ENCODE measurements at places on chromosomes 2 and 18. TPM values are rescaled to one million over a fixed set of nuclear protein-coding genes. Genes with fewer than 3 reads are reported as not detected.

Gene IL36RN
- not detected for total RNA-seq

Gene GCG
- not detected for total RNA-seq

Gene RNF125
- total RNA-seq = 3.5 TPM

Gene MATN3
- 0.83 TPM for total RNA-seq

- DNase-seq = peak; percentile 78
These were observed 178.6 kb downstream of the ZBTB7C start for GRCh38 chr18:48230467-48231113.

DNA sequence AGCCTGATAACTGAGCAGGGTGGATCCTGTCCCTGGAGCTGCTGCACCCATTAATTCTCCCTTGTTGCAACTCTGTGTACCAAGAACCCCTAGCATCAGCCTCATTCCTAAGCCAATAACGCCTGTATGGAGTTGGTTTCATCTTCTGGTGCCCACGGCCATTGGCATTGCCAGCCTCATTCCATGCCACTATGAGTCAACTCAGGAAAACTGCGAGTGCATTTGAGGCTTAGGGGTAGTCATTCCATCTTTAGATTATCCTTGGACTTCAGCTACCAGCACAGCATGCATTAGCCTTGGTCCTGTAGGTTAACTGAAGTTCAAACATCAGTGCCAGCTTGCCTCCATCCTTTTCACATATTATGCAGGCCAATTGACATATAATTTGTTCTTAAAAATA, 1.4 kb upstream of the TRIM54 start:
- DNase-seq = no peak

GRCh38 chr2:205776139-205776538, 93.8 kb downstream of the NRP2 start:
- peak; percentile 35 for DNase-seq

DNA sequence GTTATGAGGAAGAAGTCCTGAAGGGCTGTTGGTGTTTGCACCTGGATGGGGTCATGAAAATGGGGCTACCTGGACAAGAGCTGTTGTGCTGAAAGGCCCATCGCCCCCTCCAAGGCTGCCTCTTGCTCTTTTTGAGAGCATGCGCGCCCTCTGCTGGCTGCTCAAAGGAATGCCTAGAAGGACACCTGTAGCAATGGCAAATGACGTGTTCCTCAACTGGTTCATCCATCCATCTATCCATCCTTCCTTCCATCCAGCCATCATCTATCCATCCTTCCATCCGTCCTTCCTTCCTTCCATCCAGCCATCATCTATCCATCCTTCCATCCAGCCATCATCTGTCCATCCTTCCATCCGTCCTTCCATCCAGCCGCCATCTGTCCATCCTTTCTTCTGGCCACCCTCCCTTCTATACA, 17.2 kb upstream of the RPL31 start:
- peak; percentile 75 for DNase-seq

DNA sequence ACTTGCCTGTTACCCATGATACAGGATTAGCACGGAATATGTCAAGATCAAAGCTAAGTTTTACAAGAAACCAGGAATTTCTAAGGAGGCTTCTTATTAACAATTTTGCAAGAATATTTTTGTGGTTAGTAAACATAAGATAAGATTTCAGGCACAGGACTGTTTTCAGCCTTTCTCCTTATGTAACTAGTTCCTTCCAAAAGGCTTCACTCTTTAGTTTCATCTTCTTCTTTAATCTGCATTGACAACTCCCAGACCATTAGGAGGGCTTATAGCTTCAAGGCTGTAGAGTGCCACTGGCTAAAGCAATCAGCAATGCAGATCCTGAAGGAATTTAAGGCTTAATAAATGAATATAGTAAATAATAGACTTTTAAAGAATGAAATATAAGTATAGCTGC, 29.3 kb downstream of the SLC14A1 start:
- no peak for DNase-seq

- DNase-seq = peak; percentile 5
These were observed 307.6 kb upstream of the RAB12 start for GRCh38 chr18:8301427-8302172.

Data from MCF 10A (cell line).